ENCODE measurements at places on chromosomes 7 and 10.

- DNase-seq = no peak
These were observed 77.7 kb downstream of the ITGB8 start for GRCh38 chr7:20408467-20408826.

GRCh38 chr7:327233-327931 lies 37.4 kb downstream of the FOXL3 start:
- DNase-seq = no peak

- no peak for DNase-seq
These were observed 139.7 kb downstream of the ADCY1 start for GRCh38 chr7:45713669-45714520.

- DNase-seq = no peak
These were observed 193.8 kb downstream of the IMMP2L start for GRCh38 chr7:111368381-111369065.

GRCh38 chr7:142355328-142355727 lies 97.5 kb upstream of the PRSS58 start:
- no peak for DNase-seq

DNA sequence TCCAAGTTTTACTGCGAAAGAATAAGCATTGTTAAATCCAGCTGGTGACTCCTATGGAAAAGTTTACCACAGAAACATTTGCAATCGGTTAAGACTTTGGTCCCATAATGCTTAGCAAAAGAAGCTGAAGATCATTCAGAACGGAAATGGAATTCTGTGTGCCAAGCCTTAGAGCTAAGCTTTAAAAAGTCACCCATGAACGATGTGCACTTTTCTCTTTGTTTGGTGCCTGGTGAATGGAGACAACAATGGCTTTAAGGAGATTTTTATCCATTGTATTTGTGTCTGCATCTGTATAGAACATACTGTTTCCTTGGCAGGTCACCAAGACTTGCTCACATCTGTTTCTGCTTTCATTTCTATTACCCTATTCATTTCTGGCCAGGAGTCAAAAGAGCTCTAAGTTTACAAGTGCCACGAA lies 26.3 kb upstream of the COL1A2 start:
- DNase-seq = no peak

- DNase-seq = no peak
These were observed 87.0 kb downstream of the SKAP2 start for GRCh38 chr7:26777385-26777784.
